ENCODE measurements at places on chromosomes 5 and 9.

DNA sequence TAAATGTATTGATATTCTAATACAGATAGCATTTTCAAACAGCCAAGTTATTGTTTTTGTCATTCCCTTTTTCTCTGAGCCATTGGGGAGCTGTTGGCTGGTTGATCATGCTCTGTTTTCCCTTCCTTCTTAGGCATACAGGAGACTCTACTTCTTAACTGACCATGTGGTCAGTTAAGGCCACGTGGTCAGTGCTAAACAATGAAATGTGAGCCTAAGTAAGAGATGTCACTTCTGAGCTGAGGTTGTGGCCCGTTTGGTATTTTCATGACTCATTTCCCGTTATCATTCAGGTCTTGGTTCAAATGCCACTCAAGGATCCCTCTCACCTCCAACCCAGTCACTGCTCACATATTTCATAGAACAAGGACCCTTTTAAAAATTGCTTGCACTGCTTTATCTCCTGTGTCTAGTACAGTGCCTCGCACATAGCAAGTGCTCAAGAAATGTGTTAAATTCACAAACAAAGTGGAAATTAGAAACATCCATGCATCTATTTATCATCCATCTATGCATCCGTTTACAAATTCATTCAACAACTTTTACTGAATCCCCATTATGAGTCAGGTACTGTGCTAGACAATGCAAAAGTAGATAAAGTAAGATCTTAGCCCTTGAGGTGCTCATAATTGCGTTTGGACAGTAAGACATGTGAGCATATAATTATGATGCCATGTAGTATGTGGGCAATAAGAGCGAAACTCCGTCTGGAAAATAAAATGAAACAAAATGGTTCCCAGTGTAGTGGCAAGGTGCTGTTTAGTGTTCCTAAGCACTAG lies 50.7 kb downstream of the ARRDC3 start:
- DNase-seq: no peak

DNA sequence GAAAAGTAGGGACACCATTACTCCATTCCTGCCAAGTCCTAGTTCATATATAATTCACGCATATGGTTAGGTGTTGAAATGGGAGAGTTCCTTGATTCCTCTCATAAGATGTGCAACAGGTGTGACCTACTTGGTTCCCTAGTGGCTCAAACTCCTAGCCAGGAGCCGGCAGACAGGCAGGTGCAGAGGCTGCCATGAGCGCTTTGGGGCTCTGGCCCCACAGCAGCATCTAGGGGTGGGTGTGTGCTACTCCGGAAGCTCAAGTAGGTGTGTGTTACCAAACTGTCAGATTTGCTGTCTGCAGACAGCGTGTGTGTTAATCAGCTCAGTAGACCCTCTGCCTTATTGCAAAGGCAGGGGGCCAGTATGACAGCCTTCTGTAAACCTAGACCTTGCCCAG lies 1652.4 kb upstream of the ACO1 start:
- no peak for DNase-seq

- DNase-seq: no peak
Measured at GRCh38 chr9:2144619-2145018, 129.5 kb downstream of the SMARCA2 start.

DNA sequence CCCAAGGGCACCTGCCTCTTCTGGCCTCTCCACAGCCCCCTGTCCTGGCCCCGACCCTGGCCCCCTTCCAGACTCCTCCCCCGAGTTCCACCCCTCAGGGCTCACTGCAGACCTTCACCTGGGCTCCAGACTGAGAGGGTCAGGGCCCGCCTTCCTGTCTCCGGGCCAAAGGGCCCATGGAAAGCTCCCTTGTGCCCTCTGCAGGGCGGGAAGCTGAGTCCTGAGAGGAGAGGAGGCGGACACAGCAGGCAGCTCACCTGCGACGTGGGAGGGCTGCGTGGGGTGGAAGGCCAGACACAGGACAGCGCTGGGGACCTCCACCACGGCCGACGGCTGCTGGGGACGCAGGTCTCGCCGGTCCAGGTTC lies 20.6 kb downstream of the DYNC2I2 start:
- DNase-seq: no peak

DNA sequence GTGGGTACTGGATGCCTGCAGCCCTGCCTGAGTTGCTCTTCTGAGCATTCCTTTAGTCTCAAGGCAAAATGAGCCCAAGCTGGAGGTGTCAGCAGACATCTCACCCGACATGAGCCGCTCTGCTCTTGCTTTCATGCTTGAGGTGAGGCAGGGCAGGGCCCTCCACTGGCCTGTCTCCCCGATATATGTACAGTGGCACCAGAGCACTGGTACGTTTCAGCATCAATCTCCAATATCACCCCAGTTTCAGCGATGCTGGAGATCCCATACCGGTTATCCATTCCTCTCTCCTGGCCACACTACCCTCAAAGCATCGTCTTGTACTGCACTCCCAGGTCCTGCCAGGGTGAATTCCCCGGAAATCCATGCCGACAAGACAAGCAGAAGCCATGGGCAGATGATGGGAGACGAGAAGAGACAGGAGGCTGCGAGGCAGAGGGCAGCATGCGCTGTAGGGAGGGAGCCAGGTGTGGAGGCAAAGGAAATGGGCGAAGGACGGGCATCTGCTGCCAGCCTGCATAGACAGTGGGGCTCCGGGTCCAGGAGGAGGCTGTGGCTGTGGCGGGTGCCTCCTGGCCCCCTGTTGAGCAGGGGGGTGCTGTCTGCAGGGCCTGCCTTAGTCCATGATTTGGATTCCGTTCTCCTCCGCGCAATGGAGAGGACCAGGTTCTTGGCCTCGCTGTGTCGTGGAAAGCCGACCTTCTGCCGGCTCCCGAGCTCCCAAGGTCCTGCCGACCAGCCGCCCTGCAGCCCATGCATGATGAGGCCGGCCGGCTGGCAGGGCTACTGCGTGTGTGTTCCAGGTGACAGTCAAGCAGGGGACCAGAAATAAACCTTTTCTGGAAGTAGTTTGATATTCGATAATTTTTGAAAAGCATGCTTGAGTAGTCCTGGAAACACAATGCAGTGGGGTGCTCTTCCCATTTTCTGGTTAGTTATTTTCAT lies 152.2 kb upstream of the IRX2 start:
- DNase-seq: no peak

DNA sequence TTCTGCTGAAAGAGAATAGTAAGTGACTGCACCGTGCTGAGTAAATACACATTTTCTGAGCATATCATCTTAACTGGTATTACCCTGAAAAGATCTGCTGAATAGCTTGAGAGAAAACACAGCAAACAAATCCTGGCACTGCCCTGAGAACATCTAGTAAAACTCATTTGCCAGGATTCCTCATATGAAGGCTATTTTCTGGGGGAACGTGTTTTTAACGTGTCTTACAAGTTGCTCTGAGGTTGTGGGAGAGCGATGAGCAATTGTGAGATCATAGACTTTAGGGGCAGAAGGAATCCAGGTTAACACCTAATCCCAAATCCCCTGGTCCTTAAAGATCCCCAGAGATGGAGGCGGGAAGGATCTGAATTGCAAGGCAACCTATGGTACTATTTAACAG lies 331.9 kb upstream of the RFX3 start:
- DNase-seq: no peak

- no peak for DNase-seq
Measured at GRCh38 chr5:147911427-147911826, 5.1 kb upstream of the C5orf46 start.

DNA sequence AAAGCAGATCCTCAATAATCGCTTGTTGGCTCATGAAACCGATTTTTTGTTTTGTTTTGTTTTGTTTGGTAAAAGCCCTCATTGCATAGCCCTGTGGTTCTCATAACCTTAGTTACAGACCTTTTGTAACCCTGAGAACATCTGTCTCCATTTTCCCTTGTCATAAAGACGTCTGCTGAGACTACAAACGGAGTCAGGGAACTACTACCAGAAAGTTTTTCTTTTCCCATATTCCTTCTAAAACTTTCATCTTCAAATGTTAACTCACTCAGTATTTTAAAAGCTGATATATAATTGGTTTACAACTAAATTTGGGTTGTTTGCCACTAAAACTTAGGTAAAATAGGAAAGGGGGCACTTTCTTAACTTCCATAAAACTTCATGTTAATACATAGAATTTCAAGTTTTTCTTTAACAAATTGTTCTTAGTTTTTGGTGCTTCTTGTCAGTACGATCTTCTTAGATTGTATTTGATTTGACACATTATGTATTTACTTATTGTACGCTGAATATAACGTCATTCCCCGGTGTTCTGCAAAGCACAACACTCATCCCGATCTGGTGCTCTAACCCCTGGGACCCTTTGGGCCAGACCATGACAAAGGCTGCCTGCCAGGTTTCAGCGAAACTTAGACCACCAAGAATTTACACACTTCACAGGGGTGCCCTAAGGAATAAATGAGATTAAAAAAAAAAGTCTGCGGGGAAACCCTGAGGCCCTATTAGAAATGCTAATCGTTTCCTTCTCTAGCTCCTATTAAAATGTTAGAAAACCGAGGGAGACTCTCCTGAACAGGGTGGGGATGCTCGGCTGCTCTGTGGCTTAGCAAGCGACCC lies 1.1 kb upstream of the ANP32B start:
- DNase-seq: no peak

DNA sequence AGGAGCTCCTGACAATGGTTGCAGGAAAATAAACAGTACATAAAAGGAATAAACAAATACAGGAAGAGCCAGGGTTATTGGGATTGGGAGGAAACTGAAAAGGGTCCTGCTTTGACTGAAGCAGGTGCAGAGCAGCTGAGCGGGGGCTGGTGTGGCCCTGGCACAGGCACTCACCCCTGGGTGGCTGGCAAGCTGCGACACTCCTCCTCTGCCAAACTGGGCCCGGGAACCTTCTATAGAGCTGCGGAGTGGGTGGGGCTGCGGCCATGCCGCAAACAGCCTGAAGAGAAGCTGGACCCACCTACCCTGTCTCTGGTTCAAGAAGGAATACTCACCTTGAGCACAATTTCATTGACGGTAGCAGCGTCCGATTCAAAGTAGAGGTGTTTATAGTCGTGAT lies 182.5 kb downstream of the GAPVD1 start:
- DNase-seq: no peak

DNA sequence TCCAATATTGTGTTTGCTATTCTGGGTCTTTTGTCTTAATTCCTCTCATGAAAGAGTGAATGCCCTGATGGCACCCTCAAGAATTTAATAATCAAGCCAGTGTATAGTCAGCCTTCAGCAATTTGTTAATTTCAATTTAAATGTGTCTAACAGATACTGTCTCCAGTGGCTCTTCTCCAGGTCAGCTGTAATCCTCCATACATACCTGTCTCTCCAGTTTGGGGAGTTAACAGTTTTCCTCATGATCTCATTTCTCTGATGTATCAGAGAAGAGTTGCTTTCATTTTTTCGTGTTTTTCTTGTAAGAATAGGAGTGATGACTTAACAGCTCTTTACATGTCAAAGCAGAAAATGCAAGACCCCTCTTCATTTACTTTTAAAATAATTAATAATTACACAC lies 500.3 kb upstream of the RORB start:
- no peak for DNase-seq

- peak; percentile 78 for DNase-seq
Measured at GRCh38 chr9:120925535-120926396, 830 bp downstream of the TRAF1 start.

DNA sequence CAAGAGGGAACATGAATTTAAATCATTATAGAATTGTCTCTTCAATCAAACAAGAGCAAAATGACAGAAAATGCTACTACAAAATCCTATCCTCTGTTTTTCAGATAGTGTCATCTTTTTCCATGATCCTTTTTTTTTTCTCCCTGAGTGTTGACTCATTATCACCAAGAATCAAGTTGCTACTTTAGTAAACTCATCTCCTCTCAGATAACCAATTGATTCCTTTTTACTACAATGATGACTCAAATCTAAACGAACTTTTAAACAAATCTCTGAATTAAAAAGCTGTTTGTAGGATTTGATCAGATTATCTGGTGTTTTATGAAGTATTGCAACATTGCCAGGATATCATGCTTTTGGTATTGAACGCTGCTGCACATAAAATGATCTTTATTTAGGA lies 23.9 kb upstream of the IL7R start:
- no peak for DNase-seq

- no peak for DNase-seq
Measured at GRCh38 chr5:127772531-127772930, 69.3 kb downstream of the CCDC192 start.

- DNase-seq: no peak
Measured at GRCh38 chr5:138925090-138925635, 50.0 kb upstream of the LRRTM2 start.

GRCh38 chr9:114115654-114116125 lies 16.6 kb upstream of the KIF12 start:
- no peak for DNase-seq

- no peak for DNase-seq
Measured at GRCh38 chr5:91928754-91929521, 545.8 kb upstream of the ARRDC3 start.

- no peak for DNase-seq
Measured at GRCh38 chr5:180690562-180690961, 41.2 kb upstream of the FLT4 start.

DNA sequence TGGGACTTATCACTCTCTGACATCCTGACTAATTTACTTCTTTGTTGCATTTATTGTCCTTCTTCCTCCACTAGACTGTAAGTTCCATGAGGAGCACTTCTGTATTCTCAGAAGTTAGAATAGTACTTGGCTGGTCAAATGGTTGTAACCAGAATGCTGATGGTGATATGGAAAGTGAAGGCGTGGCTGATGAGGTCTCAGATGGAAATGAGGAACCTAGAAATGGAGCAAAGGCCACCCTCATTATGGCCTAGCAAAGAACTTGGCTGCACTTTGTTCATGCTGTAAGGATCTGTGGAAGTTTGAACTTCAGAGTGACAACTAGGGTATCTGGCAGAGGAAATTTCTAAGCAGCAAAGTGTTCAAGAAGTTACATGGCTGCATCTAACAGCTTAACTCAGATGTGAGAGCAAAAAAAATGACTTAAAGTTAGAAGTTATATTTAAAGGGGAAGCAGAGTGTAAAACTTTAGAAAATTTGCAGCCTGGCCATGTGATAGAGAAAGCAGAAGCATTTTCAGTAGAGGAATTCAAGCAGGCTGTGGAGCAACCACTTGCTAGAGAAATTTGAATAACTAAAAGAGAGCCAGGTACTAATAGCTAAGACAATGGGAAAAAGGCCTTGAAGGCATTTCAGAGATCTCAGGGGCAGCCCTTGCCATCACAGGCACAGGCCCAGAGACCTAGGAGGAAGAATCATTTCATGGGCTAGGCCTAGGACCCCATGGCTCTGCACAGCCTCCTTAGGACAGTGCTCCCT lies 14.9 kb upstream of the SLC22A5 start:
- no peak for DNase-seq

DNA sequence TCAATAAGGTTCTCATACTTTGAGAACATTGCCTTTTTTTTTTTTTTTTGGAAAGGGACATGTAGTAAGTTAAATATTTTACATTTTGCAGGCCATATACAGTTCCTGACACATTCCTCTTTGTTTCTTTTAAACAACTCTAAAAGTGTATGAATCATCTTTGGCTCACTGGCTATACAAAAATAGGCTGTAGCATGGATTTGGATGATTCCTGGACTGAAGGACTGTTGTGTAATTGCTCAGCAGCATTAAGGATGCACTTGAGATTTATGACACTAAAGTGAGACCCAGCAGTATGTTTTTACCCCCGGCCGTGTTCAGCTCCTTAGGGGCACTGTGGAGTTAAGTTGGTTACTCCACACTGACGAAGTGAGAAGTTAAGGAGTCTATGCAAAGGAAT lies 41.3 kb downstream of the VPS13A start:
- no peak for DNase-seq

Data from activated CD4-positive, CD25-positive, alpha-beta regulatory T cell treated with anti-CD3 and anti-CD28 coated beads, Interleukin-2, amount 50 U/mL, for 72 hours (primary cell).